Activated naive CD4-positive, alpha-beta T cell (primary cell): ENCODE measurements at places on chromosomes 7 and 10.

- no peak for DNase-seq
Observed at GRCh38 chr7:151416112-151416940, 6.5 kb upstream of the WDR86 start.

DNA sequence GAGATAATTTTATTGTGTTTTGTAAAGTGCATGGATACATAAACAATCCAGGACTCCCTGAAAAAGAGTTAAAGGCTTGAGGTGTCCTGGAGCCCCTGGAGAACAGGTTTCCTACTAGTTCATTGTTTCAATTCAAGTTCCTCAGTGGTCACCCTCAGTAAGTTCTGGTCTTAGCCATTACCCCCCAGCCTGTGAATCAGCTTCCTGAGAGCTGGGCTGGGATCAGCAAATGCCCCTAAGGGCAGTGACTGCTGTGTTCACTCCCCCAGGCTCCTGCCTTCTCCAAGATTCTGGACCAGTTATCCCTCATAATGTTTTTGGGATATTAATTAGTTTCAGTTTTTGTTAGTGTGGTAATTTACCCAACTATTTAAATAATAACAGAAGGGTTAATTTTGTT is 151.6 kb upstream of the PRSS58 start:
- no peak for DNase-seq

DNA sequence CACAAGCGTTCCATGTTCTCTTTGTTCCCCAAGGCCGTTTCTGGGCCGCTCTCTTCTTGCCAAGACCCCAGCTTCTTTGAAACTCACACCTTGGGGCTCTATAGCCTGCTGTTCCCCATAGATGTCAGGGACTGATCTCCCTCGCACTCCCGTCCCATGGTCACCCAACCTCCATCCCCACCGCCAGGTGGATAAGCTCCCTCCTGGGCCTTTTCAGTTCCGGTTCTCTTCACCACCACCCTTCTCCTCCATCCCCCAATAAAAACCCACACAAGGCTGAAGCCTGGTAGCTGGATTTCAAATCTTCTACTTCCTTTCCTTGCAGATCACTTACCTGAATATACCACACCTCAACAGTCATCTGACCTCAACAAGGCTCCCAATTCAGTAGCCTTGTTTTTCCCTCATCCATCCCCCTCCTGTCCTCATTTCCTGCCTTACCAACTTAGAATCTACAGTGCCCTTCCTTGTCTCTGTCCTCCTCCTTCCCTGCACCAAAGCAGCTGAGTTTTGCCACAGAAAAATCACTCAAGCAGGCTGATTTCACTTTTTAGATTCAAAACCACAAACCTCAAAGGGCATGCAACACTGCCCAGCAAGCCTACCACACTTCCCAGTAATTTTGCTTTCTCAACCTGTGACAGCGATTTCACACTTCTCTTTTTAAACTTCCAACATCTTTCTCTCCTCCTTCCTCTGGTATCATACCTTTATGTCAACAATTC is 7.7 kb downstream of the SLC37A3 start:
- DNase-seq: no peak

DNA sequence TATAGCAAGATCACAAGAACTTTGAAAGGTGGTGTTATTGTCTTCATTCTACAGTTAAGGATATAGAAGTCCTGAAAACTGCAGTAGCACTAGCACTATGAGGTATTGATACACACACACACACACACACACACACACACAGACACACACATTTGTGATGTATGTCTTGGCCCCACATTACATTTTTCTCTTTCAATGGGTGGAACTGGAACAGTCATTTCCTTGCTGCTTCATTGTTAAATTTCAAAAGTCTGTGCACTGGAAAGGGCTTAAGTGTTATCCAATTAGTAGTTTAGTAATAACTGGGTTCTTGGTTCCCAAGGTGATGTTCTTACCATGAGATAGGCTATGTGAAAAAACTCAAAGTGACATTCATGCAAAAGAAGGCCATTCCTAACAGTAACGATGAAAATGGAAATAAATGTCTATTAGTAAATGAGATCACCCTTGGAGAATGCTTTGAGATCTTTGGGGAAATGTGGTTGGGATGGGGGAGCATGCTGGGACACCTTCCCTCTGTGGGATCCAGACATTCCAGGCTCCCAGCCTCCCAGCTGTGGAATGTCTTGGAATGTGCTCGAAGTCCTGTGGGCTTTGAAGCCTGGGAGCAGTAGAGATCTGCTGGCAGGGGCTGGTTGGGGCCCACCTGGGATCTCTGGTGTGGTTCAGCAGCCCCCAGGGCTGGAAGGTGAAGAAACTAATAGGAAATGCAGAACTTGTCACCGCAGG is 37.4 kb upstream of the CALD1 start:
- DNase-seq: no peak

GRCh38 chr10:113604572-113604971 is 51.7 kb downstream of the HABP2 start:
- no peak for DNase-seq

GRCh38 chr10:43155741-43156140 is 17.5 kb downstream of the CSGALNACT2 start:
- no peak for DNase-seq

- no peak for DNase-seq
Observed at GRCh38 chr7:43630482-43630881, 47.6 kb downstream of the STK17A start.

- no peak for DNase-seq
Observed at GRCh38 chr7:139321071-139321745, 19.9 kb upstream of the FMC1 start.

- DNase-seq: no peak
Observed at GRCh38 chr7:128831994-128832879, 2.0 kb downstream of the FLNC start.

GRCh38 chr7:155414547-155415492 is 43.1 kb upstream of the EN2 start:
- no peak for DNase-seq

DNA sequence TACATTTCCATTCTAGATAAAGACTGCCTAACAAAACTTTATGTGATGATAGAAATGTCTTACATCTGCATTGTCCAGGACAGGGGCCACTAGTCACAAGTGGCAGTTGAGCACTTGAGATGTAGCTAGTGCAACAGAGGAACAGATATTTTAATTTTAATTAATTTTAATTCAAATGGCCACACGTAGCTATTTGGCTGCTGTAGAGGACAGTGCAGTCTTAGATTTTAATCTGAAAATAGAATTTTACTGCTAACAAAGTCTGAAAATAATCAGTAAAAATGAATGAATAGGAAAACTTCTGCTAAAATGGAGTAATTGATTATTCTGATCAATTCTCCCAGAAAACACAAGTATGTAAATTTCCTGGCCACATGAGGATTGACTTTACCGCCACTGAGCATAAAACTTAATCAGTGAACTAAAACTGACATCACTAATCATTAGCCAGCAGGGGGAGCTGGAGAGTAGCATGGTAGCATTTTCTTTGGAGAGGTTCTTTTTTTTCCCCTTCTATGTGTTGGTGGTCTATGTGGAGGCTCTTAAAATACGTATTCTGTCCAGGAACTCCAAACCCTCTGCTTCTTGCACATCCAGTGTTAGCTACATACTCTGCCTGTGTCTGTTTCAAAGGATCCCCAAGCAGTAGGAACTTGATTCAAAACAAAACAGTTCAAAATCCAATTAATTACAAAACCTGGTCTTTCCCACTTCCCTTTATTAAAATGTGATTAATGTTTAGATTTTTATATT is 52.1 kb downstream of the TSPAN12 start:
- DNase-seq: no peak
